ENCODE measurements at places on chromosomes 3 and 15.

DNA sequence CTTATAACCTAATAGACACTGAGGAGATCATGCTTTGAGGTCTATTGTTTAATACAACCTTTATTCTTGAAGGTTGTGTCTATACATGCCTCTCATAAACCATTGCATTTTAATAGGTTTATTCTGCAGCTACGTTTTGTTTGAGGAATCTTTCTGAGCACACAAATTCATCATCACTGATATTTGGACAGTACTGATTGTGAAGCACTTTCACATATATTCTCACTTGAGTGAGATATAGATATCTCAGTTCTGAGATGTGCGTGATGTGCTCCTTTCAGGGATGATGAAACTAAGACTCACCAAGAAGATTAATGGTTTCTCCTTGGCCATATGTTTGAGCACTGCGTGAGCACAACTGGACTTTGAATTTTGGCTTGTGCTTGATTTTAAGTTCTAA, 374.4 kb downstream of the LPP start:
- peak; percentile 21 for DNase-seq

DNA sequence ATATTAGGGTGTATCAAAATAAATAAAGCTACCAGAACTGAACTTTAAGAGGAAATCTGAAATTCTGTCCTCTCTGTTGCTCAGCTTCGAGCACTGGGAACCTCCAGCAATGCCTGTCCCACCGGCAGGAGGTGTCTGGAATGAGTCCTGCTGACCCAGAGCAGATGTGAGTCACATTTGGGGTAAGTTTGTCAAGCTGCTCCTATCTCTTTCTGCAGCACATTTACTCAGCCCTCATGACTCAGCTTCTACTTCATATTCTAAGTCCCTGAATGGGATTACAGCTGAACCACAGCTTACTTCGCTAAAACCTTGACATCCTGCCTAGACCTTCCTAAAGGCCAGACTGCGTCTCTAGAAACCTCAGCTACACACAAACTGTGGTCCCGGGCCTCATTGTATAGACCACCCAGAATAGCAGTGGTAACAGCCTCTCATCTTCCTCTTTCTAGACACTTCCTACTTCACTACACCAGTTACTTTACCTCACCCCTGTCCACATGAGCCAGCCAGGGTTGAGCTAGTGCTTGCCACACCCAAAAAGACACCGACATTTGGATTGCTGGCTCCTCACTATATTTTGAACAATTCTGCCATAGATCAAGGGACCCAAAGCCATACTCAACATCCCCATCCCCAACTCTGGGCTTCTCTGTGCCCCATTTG, 109.6 kb upstream of the TMCO5A start:
- DNase-seq, result no peak

- no peak for DNase-seq
These were observed 10.5 kb downstream of the ANXA2 start for GRCh38 chr15:60387321-60387720.

DNA sequence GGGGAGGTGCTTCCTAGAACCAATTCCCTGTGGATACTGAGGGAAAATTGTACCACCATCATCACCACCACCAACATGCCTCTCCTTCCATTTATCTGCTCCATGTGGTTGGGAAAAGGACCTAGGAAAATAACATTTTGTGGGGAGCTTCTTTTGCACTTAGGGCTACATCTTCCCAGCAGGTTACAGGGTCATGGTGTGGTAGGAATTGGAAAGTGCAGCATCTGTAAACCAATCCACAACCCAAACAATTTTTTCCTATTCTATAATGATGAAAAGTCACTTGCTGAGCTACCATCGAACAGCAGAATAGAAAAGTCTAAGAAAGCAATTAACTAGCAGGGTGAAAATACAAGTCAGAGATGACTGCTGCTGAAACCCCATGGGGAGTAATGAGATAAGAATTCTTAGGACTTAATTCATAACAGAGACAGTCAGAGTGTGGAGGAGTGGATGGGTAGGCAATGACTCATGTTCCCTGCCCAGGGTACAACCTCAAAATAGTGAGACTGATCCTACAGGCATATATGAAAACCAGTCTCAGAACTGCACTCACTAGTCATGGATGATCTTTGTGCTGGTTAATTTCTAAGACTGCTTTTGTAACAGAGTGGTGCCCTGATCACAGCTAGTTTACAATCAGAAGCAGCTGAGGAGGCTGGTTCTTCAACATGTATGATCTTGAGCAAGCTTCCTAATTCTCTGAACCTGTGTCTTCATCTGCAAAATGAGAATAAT, 38.1 kb upstream of the LEKR1 start:
- DNase-seq, result no peak

DNA sequence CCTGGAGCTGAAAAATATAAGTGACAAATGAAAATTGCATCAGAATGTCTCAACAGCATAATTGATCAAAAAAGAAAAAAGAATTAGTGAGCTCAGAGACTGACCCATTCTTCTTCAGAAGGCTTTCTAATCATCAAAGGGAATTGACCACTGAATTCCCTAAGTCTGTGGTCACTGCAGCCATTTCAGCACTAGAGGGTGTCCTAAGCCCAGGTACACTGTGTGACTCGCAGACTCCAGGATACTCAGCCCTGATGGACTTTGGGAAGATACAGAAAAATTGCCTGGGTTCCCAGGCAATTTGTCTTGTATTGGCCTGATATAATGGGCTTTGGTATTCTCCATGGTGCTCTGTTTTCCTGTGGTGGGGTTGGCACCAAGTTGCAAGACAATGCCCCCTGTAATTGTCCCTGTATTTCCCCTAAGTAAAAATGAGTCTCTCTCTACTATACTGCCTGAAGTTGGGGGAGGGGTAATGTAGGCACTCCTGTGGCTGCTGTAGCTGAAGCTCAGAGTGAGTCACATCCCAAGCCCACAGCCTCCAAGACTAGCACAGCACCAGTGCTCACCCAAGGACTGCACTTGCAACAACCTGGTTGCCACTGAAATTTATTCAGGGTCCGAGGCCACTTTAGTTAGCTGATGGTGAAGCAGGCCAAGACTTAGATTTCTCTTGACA, 256.0 kb upstream of the STAC start:
- peak; percentile 2 for DNase-seq

DNA sequence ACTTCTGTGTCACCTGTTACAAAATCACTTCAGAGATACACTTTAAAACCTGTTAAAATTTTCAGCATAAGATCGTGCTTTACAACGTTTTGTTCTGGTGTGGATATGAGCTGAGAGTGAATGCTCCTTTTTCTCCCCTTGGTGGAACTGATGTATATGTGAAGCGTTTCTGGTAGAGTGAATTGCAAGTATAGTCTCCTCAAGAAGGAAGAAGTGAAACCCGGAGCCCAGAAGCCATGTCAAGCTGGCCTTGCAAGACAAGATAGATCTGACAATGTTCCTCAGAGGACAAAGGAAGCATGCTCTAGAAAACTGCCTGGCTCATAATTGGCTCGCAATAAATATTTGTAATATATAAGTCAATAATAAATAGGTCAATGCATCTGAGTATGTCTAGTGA, 23.6 kb downstream of the SERPINI2 start:
- DNase-seq, result no peak

GRCh38 chr15:71278989-71279756, 163.9 kb downstream of the THSD4 start:
- DNase-seq, result peak; percentile 85

- no peak for DNase-seq
These were observed 463.4 kb upstream of the NDN start for GRCh38 chr15:24150542-24150941.
